ENCODE measurements at places on chromosomes 13 and 19.

DNA sequence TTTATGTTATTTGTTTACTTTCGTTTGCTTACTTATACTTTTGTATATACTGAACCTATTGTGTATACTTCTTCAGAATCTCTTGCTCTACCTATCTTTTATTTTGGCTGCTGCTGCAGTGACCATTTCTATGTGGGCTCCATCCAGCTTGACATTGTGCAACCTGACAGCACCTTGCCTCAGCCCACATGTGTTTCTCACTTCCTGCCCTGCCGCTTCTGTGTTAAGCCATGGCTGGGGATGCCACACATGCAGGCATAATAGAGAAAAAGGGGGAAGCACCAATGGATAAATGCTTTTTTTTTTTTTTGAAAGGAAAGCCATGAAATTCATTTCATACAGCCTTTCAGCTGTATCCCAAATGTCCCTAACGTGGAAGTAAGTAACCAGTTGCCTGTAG is 147.6 kb downstream of the RBM26 start:
- DNase-seq, result no peak

DNA sequence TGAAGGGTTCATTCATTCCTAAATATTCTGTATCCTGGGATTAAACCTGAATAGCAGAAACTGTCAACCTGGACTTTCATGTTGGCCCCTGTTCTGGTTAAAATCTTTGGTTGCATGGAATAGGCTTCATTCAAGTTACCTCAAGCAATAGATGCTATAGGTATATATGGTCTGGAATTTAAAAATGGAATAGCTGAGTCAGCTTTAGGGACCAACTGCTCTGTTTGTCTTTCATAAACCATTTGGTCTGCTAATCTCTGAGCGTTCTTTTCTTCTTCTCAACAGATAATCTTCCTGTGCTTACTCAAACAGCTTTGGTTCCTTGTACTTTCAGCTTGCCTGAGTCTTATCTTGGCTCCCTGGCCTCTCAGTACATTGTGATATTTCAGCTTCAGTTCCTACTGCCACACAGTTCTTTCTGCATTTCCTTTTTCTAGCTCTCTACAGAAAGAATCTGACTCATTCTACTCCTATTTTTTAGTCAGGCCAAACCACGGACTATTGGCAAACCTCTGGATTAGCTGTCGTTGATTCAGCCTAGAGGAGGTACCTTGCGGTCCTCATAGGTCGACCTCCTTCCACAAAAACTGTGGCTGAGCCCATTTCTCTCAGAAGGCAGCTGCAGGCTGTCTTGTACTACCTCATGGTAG is 35.9 kb upstream of the MAB21L1 start:
- DNase-seq, result no peak

DNA sequence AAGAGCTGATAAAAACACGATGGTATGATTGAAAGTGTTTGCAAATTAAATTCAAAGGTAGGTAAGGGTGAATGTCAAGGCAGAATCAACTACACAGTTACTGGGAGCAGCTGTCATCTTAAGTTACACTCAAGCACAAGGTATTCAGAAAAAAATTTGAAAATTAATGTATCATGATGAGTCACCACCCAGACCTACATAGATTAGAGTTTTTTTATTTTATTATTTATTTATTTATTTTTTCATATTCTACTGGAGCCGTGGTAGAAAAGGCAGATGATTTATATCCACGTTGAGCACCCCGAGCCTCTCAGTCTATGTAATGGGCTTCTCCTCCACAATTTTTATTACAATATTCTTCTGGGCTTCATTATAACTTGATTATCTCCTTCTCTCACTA is 728.9 kb upstream of the ARGLU1 start:
- DNase-seq, result no peak

GRCh38 chr19:35204799-35205732 is 23.5 kb downstream of the FAM187B start:
- peak; percentile 54 for DNase-seq

GRCh38 chr19:16064209-16064889 is 11.9 kb upstream of the TPM4 start:
- no peak for DNase-seq

DNA sequence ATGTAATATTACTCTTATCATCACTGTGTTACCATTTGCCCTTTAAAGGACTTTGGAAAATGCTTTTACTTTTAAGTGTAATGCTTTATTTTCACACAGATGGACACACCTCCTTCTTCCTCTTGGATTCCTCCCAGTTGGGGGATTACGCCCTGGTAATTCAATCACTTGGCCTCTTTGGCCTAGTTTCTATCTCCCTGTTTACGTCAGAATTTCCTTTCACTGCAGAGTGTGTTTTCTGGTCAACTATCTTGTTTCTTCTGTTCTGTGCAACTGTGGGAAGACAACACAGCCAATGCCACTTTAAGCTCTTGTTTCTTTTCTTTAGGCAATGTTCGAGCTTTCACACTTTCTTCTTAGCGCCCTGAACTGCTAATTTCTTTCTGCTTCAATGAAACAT is 257.3 kb upstream of the MAB21L1 start:
- DNase-seq, result no peak

GRCh38 chr19:7611541-7612279 is 16.0 kb downstream of the CAMSAP3 start:
- DNase-seq, result no peak

DNA sequence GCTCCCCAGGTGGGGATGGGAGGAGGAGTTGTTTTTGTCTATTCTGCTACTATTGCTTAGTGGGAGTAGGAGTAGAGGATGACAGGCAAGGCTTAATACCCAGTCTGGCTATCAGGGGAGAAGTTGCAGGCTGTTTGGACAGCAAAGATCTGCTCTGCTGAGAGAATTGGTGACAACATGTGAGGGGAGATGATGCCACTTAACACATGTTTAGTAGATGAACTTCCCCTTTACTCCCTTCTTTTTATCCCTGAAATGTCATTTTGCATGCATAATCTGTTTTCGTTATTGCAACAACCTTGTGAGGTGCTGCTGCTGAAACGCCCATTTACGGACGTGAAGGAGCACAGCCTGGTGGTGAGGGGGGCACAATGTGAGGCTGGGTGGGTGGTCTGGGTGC is 3.0 kb upstream of the CYP4F12 start:
- DNase-seq, result no peak

GRCh38 chr13:21825186-21825585 is 154.3 kb downstream of the FGF9 start:
- no peak for DNase-seq

- DNase-seq, result no peak
Measured at GRCh38 chr13:27118428-27119054, 53.1 kb downstream of the USP12 start.

DNA sequence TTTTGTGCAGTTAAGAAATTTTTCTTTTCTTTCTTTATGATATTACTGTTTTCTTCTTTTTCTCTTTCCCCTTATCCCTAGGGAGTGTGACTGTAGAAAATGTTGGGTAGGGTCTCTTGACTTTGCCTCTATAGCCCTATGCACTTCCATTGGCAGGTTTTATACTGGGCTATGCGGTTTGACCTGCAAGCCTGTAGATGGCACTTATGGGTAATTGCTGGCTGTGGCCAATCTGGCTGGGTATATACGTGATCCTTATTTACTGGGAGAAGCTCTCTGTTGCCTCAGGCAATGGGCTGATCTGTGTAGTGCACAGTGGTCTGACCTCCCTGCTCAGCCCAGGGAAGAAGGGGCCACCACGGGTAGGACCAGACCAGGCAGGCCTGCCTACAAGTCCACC is 78.8 kb downstream of the RAP2A start:
- DNase-seq, result no peak

DNA sequence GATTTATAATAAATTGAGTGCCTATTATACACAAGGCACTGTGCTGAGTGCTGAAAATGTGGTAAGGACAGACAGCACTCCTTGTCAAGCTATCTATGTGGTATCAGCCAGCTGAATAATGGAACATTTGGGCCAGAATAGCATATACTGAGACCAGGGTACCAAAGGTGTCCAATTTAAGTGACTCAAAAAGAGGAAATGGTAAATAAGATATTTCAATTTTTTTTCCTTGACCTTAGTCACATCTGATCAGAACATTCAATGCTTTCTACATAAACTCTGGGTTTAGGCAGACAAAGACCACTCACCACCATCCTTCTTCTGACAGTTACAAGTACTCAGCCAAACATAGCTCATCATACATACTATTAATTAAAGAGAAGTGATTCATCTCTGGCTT is 43.2 kb downstream of the RCBTB2 start:
- DNase-seq, result no peak

GRCh38 chr19:6078068-6078467 is 32.2 kb downstream of the RFX2 start:
- DNase-seq, result no peak

GRCh38 chr13:59250336-59251189 is 913.2 kb downstream of the DIAPH3 start:
- no peak for DNase-seq

DNA sequence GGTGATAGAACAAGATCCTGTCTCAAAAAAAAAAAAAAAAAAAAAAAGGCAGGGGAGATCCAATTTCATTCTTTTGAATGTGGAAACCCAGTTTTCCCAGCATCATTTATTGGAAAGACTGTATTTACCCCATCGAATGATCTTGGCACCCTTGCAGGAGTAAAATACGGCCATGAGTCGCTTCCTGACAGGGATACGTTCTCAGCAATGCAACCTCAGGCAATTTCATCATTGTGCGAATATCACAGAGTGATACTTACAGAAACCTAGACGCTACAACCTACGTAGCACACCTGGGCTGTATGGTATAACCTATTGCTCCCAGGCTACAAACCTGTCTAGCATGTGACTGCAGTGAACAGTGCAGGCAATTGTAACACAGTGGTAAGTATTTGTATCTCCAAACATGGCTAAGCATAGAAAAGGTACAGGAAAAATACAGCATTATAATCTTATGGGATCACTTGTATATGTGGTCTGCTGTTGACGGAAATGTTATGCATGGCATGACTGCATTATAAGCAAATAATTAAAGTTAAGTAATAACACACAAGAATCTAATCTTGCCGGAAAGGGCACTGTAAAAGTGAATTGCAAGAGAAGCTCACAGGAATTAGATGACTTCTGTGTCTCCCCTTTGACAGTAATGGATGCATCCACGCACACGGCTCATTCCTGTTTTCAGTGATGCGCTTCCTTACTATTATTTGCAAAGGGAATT is 24.1 kb downstream of the RFX2 start:
- DNase-seq, result no peak

DNA sequence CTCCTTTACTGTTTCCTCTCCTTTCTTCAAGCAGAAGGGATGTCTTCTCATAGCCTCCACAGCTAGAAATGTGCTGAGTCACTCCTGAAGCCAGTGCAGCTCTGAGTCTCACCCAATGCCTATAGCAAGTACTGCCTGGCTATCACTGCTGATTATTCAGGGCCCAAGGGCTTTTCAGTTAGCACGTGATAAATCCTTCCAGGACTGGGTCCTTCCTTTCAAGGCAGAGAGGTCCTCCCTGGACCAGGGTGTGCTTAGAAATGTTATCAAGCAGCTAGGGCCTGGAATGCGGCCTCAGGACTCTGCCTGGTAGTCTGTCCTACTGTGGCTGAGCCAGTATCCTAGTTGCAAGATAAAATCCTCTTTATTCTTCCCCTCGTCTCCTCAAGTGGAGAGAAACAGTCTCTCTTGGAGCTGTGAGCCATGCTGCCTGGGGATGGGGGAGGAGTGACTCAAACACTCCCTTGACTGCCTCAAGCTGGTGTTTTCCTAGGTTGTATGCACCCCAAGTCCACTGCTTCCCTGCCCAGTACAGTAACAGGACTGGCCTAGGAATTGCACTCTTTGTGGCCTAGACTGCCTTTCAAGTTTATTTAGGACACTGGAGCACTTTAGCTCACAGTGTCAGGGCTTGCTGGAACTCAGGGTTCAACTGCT is 198.7 kb upstream of the SERP2 start:
- no peak for DNase-seq

DNA sequence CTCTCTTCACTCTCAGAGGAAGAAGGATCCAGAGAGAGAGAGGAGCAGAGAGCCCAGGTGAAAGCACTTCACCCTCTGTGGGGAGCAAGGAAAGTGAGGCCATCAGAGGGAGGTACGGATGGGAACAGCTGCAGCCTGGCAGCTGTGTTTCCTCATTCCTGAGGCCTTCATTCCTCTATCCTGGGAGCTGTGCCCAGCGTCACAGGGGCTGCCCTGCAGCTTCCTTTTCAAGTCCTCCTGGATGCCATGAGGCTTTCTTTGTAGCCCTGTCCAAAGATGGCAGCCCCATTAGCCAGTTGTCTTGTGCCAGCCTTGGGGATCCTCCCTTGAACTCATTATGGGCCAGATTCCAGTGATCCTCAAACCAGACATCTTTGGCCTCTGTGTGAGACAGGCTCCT is 76.8 kb upstream of the PCDH8 start:
- DNase-seq, result no peak

GRCh38 chr19:15562861-15563260 is 52.2 kb upstream of the CYP4F8 start:
- no peak for DNase-seq

DNA sequence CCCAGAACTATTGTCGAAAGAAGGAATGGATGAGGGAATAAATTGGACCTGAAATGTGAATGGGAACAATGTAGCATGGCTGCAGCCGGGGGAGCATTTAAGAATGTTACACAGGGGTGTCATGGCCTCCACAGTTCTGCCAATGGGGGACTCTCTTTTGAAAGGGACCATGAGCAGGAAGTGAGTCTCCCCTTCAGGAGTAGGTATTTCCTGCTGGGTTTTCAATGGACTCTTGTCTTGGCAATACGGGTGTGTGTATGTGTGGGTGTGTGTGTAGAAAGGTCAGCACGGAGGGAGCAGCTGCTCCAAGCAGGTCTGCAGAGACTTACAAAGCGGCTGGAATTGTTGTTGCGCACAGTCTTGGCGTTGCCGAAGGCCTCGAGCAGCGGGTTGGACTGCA is 24.4 kb downstream of the MYO1F start:
- no peak for DNase-seq

DNA sequence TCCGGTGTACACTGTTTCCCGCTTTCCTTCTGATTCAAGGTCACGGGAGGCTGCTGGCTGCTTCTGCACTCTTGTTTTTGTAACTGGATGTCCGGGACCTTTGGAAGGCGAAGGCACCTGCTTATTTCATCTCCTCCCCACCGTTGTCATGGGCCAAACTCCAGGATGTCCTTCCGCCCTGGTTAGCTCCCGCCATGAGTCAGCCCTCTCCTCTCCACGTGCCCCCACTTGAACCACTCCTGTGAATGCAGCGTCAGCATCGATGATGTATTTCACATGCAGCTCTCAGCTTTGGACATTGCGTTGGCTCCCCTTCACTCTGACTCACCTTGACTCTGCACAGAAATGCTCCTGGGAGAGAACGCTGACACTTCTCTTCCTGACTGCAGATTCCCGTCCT is 5.5 kb upstream of the GALP start:
- no peak for DNase-seq

- DNase-seq, result no peak
Measured at GRCh38 chr13:112144616-112145550, 77.9 kb downstream of the SOX1 start.

- no peak for DNase-seq
Measured at GRCh38 chr13:30739761-30740642, 4.7 kb downstream of the ALOX5AP start.

- DNase-seq, result peak; percentile 35
Measured at GRCh38 chr13:41916173-41916954, 44.5 kb downstream of the VWA8 start.

DNA sequence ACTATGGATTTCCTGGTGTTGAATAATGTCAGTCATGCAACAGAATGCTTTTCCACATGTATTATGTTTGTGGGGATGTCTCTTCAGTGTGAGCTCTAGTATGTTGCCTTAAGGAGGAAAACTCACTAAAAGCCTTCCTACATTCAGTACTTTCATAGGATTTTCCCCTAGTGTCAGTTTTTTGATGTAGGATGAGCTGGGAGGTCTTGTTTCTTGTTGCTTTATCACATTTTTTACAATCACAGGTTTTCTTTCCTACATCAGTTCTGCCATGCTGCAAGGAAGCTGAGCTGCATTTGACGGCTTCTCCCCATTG is 8.5 kb upstream of the USP29 start:
- DNase-seq, result no peak

Data from GM19239 (cell line).